ENCODE measurements at places on chromosomes 1 and 21.

DNA sequence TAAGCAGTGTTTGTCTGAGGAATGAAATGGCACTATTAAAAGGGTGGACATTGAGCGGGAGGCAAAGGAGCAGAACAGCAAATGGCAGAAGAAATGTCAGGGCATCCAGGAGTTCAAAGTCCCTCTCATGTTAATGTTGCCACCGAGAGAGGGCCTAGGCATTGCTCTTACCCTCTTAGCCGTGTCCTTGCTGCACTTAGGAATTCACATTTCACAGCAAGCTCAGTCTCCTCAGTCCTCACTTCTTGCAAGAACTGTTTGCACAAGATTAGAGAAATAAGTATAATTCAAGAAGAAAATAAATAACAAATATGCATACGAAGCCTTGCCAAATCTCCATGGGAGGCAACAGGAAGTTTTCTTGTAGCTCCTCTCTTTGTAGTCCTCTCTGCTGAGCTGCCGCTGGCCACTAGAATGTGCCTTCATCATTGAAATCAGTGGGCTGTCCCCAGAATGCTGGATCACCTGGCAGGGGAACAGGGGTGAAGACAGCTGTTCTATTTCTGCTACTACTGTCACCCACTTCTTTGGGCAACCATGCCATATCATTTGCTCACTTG is 205.8 kb downstream of the ZNF326 start:
- no peak for DNase-seq

GRCh38 chr1:107835151-107835670 is 129.8 kb downstream of the VAV3 start:
- no peak for DNase-seq

- no peak for DNase-seq
Measured at GRCh38 chr1:20665726-20666125, 4.6 kb upstream of the DDOST start.

DNA sequence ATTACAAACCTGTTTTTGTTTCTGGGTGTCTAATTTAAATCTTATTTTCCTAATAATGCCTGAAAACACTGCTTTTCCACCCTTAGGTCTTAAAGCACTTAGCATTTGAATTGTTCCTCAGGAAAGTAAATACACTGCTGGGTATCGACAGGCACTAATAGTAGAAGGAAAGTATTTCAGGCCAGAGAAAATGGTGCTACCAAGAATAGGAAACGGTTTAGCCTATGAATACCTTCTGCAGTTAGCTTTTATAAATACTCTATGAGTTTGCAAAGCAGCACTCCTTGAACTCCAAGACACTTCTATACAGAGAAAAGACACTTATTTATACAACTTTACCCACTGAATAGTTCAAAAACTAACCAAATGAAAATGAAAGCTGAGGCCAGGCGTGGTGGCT is 6.8 kb downstream of the FUBP1 start:
- DNase-seq, result no peak

GRCh38 chr1:24411963-24412362 is 1.6 kb downstream of the STPG1 start:
- no peak for DNase-seq

All from activated naive CD8-positive, alpha-beta T cell treated with anti-CD3 and anti-CD28 coated beads for 36 hours (primary cell).